NCI-H345 (cell line): ENCODE measurements at places on chromosomes 7 and 10.

GRCh38 chr7:149509774-149510173 is 12.2 kb upstream of the ZNF746 start:
- no peak for DNase-seq

- no peak for DNase-seq
These were observed 10.5 kb upstream of the GATAD1 start for GRCh38 chr7:92436612-92437445.

- DNase-seq = no peak
These were observed 156.8 kb upstream of the FRMD4A start for GRCh38 chr10:14487488-14487883.

DNA sequence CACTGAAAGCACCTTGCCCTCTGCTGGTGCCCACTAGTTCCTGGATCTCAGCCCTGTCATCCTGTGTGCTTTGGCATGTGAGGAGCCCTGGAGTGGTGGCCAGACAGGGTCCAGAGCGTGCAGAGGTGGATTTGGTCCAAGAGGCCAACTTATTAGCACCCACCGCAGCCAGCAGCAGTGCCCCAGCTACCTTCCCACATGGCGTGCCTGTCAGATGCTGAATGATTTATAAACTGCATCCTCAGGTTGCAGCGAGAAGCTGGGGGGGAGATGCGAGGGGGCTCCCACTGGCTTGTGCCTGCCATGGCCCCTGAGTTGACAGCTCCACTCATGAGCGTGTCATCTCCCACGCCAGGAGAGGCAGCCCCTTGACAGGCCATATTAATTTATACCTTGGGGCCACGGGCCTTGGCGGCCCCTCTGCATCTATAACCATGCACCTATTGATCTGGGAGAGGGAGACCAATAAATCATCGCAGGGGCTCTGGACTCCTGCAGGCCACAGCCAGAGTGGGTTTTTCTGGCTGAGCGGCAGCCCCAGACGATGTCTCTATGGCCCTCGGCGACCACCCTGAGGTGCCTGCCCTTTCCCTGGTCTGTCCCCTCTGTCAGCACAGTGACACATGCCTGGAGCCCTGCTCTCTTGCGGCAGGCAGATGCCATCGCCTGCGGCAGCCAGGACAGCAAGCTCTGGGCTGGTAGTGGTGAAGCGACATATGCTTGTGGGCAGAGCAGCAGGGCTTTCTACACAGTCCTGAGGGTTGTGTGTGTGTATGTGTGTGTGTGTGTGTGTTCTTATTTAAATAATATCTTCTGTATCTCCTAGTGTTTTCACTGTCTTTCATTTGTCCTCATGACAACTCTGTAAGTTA is 120.8 kb downstream of the CDH23 start:
- DNase-seq = no peak
